Activated CD4-positive, alpha-beta T cell treated with anti-CD3 and anti-CD28 coated beads, Interleukin-2, Interleukin-6, amounts not matched to agents 100 ng/mL and 50 ng/mL, durations not matched to agents 16 hours and 8 hours (primary cell): ENCODE measurements at places on chromosomes 5 and 9.

- no peak for DNase-seq
These were observed 20.8 kb downstream of the TMEM245 start for GRCh38 chr9:109098960-109099308.

DNA sequence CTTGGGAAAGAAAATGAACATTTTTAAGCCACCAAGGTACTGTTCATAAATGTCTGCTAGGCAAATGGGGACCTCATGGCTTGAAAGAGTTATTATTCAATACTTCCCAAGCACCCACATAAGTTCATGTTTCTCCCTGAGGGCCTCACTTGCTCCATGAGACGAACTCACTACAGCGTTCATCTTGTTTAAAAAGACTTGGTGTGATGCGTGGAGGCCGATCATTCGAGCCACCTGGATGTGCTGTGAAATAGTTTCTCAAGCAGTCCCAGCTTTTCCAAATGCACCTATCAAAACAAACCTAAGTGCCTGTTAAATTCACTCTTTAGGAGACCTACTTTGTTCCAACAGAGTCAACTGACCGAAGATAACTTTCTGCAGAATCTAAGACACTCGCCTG lies 103.2 kb downstream of the LHFPL2 start:
- DNase-seq: no peak

- DNase-seq: no peak
These were observed 6.0 kb upstream of the SLC2A6 start for GRCh38 chr9:133484671-133485437.

DNA sequence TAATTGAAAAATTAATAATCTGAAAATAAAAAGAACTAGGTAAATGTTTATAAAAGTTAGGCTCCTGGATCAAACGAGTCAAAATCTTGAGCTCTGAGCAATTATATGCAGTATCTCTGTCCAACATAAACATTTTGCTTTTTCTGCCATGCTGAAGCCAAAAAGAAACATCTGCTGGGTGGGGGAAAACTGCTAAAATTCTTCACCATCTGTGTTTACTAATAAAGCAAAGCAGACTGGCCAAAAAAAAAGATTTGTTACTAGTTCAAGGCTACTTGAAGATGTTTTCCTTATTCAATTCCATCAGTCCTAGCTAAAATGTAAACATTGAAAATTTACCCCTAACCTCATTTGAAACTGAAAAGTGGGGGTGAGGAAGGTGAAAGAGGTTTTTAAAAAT lies 29.7 kb downstream of the GTF3C4 start:
- no peak for DNase-seq

GRCh38 chr5:163460562-163461171 lies at the start of gene HMMR:
HMMR (plus strand) TSS chr5:163460632; CDS start chr5:163460693, 61 bp downstream.
- no peak for DNase-seq

DNA sequence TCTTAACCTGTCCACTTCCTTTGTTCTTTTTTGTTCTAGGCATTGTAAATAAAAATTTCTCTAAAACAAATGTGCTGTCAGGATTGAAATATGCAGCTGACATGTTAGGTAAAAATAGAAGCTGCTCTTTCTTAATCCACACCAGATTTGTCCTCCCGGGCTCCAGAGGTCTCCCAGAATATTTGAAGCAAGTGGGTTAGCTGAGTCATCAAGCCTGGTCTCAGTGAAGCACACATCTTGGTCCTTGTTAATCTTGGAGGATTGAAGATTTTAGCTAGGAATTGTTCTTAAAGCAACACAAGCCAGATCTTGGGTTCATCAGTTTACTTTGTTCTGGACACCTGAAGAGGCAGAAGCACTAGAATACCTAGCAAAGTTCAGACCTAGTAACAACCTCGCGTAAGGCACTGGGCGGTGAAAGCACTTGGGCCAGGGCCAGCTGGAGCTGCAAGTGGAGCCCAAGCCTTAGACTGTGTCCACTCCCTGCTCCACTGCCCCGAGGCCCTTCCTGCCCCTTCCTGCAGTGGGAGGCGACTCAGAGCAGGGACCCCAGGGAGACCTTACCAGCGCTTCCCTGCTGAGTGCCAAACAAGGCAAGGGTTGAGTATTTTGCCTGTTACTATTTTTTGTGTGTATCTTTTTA lies 36.5 kb downstream of the HABP4 start:
- DNase-seq: no peak
